Fibroblast of villous mesenchyme (primary cell): ENCODE measurements at places on chromosomes 7 and 10. TPM values are rescaled to one million over a fixed set of nuclear protein-coding genes. Genes with fewer than 3 reads are reported as not detected.

AIFM2 gene
- 5.5 and 7.8 TPM in 2 replicates for total RNA-seq

SCART1 gene
- 2.6 and 4.2 TPM in 2 replicates for total RNA-seq

UBE2D1 gene
- 12.9 and 27.6 TPM in 2 replicates for total RNA-seq

ST8SIA6 gene
- total RNA-seq = not detected in 2 replicates

COL13A1 gene
- 3.5 and 5.8 TPM in 2 replicates for total RNA-seq

PNLIPRP2 gene
- total RNA-seq = not detected in 2 replicates

TWIST1 gene
- 16.4 and 19.3 TPM in 2 replicates for total RNA-seq

C10orf95 gene
- total RNA-seq = not detected in 2 replicates

INA gene
- 1.3 and 1.7 TPM in 2 replicates for total RNA-seq

ARF5 gene
- total RNA-seq = 75.6 and 83.1 TPM in 2 replicates

GRCh38 chr10:52129410-52130178 lies 184.5 kb upstream of the DKK1 start:
- no peak for DNase-seq

- no peak for DNase-seq
Observed at GRCh38 chr7:55344840-55345239, 20.3 kb upstream of the LANCL2 start.

- no peak for DNase-seq
Observed at GRCh38 chr7:45969940-45970339, 48.9 kb upstream of the IGFBP3 start.

GRCh38 chr7:92751902-92752901 lies 84.2 kb downstream of the CDK6 start:
- peak; percentile 92 for DNase-seq

DNA sequence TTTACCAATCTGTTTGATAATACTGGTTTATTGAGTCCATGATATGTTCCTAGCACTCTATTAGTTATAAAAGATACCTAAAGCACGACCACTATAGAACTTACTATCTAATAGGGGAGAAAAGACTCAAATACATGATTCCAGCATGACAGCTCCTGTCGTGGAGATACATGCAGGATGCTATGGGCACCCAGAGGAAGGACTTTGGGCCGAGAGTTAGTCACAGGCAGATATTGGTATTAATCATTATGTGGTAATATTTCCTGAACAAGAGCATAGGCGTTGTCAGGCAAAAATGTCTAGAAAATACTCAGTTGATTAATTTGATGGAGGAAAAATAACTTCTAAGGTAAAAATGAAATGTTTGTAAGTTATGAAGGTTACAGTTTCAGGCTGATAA lies 31.8 kb downstream of the CNNM2 start:
- DNase-seq = no peak

GRCh38 chr7:72265071-72265904 lies 146.8 kb downstream of the CALN1 start:
- DNase-seq = no peak

GRCh38 chr7:22833957-22834356 lies 11.3 kb upstream of the TOMM7 start:
- no peak for DNase-seq

GRCh38 chr7:22120391-22121053 lies 174.8 kb upstream of the CDCA7L start:
- DNase-seq = no peak

DNA sequence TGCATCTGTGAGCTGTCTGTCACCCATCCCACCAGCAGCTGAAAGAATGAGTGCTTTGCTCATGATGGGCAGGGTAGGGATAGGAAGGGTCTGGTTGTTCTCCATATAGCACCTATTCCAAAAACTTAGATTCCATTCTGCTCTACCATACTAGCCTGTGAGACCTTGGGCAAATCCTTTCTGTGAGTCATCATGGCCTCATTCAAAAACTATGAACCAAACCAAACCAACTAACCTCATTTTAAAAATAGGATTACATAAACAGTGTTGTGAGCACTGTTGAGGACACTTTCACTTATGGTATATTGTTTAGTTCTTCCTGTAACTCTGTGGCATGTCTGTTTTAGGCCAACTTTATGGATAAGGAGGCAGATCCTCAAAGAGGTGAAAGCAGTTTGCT lies 30.9 kb upstream of the STEAP4 start:
- DNase-seq = peak; percentile 26

GRCh38 chr10:53490553-53490952 lies 718.0 kb upstream of the MBL2 start:
- DNase-seq = no peak

DNA sequence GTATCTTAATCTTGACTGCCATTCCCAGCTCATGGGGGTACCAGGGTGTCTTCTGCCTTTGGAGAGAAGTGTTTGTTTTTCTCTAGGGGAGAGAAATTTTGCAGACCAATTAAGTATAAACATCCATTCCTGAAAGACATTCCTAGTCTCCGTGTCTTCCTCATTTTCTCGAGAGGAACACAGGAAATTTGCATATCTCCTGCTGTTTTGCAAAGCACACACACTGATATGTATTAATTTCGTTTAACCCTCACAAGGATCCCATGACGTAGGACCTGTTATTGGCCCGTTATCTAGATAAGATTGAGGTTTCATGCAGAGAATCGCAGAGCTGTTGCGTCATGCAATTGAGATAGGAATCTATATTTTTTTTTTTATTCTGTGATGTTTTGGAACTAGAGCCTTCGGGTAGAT lies 944 bp downstream of the RHBDD2 start:
- DNase-seq = peak; percentile 88

- DNase-seq = no peak
Observed at GRCh38 chr7:128194533-128195282, 46.4 kb upstream of the LEP start.

DNA sequence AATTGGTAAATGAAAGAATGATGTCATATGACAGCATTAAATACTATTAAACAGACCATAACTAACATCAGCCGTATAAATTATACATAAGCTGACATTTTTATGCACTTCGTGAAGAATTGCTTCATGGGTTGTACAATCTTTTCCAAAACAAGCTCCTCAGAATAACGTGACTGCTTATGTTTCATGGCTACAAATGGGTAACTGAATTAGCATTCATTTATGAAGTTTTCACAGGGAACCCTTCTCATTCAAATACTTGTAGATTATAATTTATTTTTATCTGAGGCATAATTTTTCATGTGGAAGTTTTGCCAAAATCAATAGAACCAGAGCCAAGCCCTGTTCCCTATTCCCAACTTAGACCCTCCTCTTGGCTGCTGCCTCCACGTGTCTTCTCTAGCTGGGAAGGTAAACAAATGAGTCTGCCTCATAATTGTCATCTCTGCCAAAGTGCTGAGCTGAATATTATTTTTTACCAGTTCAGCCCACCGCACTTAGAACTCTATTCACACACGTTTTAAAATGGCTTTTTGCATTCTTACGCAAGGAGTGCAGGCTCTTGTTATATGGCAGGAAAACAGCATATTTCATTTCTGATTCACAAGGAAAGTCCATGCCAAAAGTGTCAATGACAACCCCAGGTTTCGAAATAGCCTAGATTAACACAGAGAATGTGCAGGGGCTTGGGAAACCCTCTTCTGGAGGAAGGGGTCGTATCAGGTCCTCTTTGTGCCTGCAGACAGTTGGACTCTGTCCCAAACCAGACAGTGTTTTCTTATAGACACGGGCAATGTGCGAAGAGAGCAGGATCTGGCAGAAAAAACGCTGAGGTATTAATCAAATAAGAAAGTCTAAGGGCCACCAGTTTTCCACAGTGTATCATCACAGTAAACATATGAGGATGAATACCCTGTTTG lies 370.7 kb upstream of the MGMT start:
- peak; percentile 83 for DNase-seq

DNA sequence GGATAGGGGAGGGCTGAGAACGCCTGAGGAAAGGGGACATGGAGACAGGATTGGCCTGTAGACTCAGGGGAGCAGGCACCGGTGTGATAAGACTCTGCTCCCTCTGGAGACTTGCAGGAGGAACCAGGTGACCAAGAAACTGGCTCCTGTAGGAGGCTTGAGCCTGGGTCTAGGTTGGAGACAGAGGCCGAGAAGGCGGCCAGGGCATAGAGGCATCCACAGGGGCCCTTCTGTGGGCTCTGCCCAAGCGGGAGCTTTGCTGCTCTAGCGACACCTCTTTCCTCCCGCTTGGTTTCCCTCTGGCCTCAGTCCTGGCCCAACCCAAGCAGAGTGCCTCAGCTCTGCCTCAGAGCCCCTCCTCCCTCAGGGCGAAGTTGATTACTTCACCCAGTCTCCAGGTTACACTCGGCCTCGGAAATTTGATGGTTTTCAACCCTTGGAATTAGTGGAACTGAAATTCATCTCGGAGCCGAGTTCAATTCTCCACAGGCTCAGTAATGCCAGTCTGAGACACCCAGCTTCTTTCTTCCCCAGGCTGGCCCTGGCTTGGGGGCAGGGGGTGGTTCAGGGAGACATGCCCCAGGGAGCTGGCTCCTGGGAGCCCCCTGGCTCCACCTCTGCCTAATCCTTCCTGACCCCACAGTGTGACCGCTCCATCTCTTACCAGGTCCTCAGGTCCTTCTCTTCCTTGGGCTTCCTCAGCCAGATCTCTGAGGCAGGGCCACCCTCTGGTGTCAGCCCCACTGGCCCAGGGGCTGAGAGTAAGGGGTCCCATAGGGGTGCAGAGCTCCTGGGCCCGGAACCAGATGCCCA lies 60.4 kb downstream of the PAX2 start:
- DNase-seq = no peak

GRCh38 chr10:72846238-72846637 lies 47.3 kb upstream of the OIT3 start:
- peak; percentile 44 for DNase-seq

DNA sequence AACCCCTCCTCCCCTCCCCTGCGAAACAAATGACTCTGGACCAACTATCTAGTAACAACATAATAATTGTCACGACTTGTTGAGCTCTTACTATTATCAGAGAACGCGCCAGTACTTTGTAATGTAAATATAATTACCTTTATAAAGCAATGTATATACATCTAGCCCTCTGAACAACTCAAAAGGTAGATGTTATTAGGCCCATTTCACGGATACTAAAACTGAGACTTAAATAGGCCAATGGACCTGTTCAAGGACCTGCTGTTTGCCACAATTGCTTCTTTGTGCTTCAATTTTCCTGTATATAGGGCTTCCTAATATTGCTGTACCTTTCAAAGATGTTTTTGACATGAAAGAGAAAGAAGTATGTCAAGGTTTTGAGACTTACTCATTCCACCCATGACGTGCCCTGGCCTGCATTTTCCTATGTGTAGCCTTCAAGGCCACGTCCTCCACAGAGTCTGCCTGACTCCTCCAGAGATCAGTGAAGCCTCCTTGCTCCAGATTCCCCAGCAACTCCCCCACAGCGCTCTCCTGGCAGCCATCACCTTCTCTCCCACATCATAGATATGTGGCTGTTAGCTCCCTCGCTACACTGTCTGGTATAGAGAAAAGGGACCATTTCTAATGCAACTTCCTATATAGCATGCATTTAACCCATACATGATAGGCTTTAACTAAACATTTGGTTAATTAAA lies 156.6 kb downstream of the SKIDA1 start:
- DNase-seq = peak; percentile 49

DNA sequence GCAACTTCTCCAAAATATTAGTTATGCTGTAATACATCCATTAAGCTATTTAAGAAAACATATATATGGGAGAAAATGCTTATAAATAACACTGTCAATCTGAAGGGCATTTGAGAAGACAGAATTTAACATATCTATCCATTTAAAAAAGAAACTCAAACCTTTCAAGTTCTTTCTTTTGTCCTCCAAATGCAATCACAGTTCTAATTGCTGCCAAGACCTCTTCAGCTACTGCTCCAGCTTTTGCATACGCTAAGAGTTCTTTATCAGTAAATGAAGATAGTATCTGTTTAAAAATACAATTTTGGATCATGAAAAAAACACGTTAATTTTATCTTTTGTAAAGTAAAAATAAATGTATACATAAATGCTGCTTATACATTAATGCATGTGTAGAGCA lies 39.6 kb downstream of the ABCB1 start:
- no peak for DNase-seq

- no peak for DNase-seq
Observed at GRCh38 chr10:21519397-21519933, 6.0 kb downstream of the SKIDA1 start.

DNA sequence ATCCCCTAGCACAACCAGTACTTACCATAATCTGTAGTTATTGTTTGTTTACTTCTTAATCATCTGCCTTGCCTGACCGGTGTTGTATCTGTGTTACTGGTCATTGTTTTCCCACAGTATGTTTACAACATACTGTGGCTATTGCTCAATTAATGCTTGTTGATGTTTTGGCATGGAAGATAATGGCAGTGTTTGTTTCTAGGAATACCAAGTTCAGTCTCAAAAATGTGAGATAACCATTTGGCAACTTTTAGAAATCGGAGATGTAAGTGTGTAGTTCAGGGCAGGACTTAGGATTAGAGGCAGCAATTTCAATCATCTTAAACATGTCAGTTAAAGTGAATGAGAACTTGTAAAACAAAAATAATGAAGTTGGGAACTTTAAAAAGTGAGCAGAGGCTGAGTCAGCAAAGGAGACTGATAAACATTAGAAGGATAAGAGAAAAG lies 8.2 kb downstream of the MINDY3 start:
- DNase-seq = peak; percentile 79

GRCh38 chr7:100342765-100343164 lies 15.2 kb upstream of the PILRB start:
- no peak for DNase-seq

DNA sequence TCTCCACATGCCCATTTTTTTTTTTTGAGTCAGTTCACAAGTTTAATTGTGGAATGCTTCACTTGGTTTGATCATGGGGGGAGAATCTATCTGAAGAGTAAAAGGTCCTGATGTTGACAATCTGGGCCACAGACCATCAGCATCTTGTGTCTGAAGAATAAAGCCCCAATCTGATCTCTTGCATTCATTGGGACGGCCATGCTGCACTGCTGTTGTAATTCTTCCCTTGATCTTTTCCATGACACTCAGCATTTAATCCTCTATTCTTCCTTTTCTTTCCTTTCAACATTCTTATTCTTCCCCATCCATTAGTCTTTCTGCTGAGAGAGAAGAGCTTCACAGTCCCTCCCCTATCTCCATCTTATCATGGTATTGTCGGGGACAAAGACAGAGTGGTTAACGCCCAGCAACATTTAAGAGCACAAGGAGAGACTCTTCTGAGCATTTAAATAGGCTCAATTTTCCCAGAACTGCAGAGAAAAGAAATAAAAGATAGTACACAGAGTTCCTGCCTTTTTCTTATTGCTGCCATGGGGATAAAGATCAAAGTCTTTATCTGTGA lies 1157.3 kb downstream of the SORCS3 start:
- no peak for DNase-seq

DNA sequence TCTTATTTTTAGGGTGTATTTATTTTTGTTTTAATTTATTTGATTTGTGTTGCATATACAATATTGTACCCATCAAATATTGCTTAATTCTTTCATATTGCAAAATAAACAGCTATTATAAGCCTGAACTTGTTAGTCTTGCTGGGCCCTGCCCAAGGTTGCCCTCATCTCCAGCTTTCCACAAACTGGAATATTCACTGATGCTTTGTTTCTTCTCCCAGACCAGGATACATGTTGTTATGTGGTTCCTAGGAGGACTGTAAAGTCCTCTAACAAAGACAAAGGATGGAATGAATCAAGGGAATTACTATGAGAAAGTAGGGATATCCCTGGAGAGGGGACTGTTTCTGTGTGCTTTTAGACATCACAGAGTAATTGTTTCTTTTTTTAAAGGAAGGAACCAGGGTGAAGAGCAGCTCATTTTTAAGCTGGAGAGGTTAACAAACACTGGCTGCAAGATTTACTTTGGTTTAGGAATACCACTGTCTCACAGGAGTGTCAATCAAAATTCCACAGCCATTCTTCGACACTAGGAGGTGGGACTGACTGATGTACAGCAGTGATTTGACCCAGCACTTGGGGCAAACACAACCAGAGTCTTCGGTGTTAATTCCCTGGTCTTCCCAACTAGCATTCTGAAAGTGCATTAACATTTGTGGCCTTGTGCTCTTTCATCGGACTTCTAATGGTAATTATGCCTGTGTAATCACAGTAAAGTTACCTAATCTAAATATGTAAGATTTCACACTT lies 14.8 kb upstream of the CD36 start:
- DNase-seq = no peak
